ENCODE measurements at places on chromosomes 3 and 15.

GRCh38 chr3:49198161-49198560 is 26.8 kb downstream of the KLHDC8B start:
- no peak for DNase-seq

- no peak for DNase-seq
Measured at GRCh38 chr3:27573138-27573537, 89.0 kb upstream of the SLC4A7 start.

- DNase-seq, result no peak
Measured at GRCh38 chr3:27387625-27388024, 18.4 kb upstream of the NEK10 start.

- DNase-seq, result no peak
Measured at GRCh38 chr15:41809121-41809520, 18.8 kb upstream of the JMJD7 start.

GRCh38 chr3:152835601-152836102 is 721 bp downstream of the P2RY1 start:
- peak; percentile 44 for DNase-seq

- no peak for DNase-seq
Measured at GRCh38 chr3:120224237-120224636, 60.8 kb downstream of the GPR156 start.

DNA sequence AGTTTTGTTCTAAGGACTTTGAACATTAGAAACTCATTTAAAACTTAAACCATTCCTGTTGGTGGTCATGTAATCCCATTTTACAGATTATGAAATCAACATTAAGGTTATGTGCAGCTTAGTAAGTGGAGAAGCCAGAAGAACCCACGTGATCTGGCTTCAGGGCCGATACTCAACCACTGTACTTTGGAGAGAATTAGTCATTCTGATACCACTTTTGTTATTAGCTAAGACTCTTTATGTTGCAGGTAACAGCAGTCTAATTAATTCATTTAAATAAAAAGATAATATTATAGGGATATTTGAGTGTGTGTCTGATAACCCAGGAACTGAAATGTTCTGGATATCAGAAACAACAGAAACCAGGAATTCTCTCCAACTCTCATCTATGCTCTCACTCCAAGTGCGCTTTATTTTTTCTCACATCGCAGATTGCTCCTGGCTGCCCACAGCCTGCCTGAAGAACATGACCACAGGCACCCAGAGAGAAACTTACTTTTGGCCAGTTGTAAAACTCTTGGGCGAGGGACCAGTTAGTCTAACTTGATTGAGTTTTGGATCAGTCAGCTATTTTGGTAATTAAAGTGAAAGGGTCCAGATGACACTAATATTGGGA is 25.2 kb downstream of the UBE2E1 start:
- DNase-seq, result no peak

DNA sequence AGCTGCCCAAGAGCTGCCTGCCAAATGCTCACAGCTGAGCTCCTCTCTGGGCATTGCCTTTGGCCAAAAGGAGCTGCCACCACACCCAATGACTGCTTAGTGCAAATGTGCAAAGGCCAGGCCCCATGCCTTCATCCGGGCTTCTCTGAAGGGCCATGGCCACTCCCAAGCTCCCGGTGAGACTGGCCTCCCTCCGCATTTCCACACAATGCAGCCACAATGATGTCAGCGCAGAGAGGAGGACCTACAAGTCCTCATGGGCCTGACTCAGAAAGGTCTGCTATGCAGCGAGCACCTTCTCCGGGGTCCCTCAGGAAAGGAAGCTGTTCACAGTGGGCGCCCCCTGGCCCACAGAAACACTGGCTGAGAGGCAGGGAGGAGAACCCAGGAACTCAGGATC is 12.7 kb downstream of the OXTR start:
- DNase-seq, result no peak

DNA sequence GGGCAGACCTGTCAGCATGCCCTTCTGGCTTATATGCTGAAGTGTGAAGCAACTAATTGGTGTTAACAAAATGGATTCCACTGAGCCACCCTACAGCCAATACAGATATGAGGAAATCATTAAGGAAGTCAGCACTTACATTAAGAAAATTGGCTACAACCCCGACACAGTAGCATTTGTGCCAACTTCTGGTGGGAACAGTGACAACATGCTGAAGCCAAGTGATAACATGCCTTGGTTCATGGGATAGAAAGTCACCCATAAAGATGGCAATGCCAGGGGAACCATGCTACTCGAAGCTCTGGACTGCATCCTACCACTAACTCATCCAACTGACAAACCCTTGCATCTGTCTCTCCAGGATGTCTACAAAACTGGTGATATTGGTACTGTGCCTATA is 9.4 kb downstream of the PIK3CB start:
- no peak for DNase-seq
